ENCODE measurements at places on chromosomes 7 and 10. TPM values are rescaled to one million over a fixed set of nuclear protein-coding genes. Genes with fewer than 3 reads are reported as not detected.

The MYL7 gene
- not detected for total RNA-seq

The TAS2R41 gene
- not detected for total RNA-seq

DNA sequence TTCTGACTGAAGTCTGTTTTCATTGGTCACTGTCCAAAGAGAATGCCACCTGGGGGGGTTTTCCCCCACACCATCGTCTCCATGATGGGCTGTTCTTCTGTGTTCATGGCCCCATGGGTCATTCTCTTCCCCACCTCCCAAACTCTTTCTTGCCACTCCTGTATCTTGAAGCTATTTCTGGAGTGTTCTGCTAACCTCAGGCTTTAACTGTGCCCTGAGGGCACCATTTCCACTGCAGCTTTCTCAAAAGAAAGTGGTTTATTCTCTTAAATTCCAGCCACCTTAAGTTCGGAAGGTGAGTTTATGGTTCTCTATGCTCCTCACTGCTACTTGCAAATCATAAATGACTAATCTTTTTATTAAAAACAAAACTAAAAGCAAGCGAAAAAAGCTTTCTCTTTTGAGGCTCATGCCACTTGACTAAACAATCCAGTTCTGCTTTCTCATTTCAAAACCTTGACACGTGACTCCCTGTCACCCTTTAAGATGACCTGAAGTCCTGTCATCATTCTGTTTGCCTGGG is 7.4 kb upstream of the APBB1IP start:
- DNase-seq: peak; percentile 43
- peak overlapping the region; percentile 57 for H3K4me3 ChIP-seq
- H3K4me1 ChIP-seq: peaks cover 16% of the 10 kb centered on the region
- peak overlapping the region; percentile 81 for H3K27ac ChIP-seq

DNA sequence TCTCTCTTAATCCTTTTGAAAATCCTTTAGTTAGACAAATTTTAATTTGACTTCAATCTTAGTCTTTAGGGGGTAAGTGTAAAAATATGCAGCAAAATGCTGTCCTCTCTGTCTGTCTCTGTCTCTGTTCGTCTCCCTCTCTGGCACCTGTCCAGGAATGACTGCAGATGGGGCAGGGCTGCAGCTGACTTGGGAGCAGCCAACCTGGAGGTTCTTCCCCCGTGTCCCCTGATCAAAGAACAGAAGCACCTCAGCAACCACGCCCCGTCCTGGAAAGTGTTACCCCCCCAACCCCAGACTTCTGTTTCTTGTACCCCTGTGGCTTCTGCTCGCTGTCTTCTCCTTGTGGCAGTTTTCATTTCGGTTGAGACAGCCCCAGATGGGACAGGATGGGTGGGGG is 141.6 kb upstream of the NPS start:
- no peak overlapping the region for H3K27ac ChIP-seq
- no peak for DNase-seq
- H3K4me1 ChIP-seq: no peaks in the 10 kb centered on the region

DNA sequence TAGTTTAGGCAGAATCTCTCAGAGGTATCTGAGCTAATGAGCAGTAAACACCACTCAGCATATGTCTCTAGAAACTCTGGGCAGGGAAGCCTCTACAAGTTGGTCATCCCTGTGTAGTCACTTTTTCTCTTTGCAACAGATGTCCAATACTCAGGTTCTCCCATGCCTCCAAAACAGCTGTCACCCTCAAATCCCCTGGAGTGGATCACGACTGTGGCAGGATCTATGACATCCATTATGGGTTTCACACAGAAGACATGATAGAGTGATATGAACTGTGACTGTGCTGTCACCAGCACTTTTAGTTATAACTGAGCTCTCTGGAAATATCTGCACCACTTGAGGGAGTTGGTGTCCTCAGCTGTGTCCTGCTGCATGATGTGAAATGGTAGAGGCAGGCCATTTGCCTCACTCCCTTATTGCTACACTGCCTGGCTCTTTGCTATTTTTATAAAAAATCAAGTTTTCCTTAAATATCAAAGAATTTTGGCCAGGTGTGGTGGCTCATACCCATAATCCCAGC is 24.1 kb upstream of the ZNRF2 start:
- H3K4me1 ChIP-seq: no peaks in the 10 kb centered on the region
- no peak overlapping the region for H3K27ac ChIP-seq
- H3K27me3 ChIP-seq: peaks cover 6% of the 10 kb centered on the region

Data from activated T-helper 1 cell treated with anti-CD3 and anti-CD28 coated beads, Interleukin-12 subunit alpha, Interleukin-12 subunit beta, Interleukin-2, Interleukin-4 antibody, amounts not matched to agents 30 ng/mL and 10 ng/mL and 1 ng/mL, durations not matched to agents 14 hours and 24 hours and 36 hours (primary cell).